ENCODE measurements at places on chromosomes 3 and 15. TPM values are rescaled to one million over a fixed set of nuclear protein-coding genes. Genes with fewer than 3 reads are reported as not detected.

GRCh38 chr15:74497584-74497983 is 36.6 kb upstream of the UBL7 start:
- no peak for DNase-seq

DNA sequence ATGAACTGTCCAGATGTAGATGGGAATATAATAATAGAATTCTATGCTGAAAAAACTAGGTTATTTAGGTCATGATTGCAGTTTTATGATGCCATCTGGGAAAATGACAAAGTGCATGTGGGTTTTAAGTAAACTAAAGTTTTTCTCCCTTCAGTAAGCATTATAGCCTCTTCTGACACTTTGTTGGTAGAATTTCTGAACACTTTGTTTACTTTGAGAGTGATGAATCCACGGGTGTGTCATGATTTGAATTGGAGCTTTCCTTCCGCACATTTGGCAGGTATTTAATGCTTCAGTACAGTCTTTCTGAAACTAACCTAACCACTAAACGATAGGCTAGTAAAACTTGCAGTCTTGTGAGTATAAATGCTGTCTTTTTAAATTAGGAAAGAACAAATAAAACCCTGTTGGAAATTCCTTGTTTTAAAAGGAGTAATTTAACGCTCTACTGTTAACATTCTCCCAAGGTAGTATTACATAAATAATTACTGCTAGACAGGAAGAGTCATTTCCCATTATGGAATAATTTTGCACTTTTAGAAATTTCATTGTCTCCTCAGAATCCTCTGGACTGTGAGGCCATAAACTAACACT is 7.0 kb downstream of the FILIP1L start:
- no peak for DNase-seq

GRCh38 chr15:74432271-74432967 is 1.3 kb downstream of the SEMA7A start:
- no peak for DNase-seq

- DNase-seq = no peak
These were observed 910.1 kb downstream of the MCTP2 start for GRCh38 chr15:95141486-95141885.

GRCh38 chr3:72655131-72655551 is 193.1 kb downstream of the SHQ1 start:
- DNase-seq = no peak

DNA sequence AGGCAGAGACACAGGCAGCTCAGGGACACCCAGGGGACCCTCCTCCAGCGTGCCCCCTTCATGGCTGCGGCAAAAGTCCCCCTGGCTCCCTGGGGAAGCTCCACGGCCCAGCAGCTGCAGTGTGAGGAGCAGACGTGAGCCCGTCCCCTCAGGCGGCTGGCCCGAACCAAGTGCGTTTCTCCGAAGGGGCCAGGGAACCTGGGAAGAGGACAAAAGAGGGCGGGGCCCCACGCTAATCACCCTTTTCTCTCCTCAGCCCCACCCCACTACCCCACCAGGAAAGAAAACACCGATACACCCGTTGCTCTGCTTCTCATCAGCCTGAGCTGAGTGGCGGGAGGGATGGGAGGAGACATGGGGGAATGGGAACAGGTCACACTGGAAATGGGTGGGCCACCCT is at the start of gene MUC4:
TSS of gene MUC4 (minus strand) at position 174 of the 400 bp plus-strand sequence. CDS start at position 62, 112 bp downstream.
- no peak for DNase-seq

C3orf80 gene
- polyA plus RNA-seq = not detected

GRCh38 chr3:8539419-8539818 is 37.8 kb downstream of the LMCD1 start:
- DNase-seq = no peak

- no peak for DNase-seq
These were observed 130.6 kb downstream of the C3orf38 start for GRCh38 chr3:88280326-88280725.

- no peak for DNase-seq
These were observed 18.9 kb downstream of the STT3B start for GRCh38 chr3:31551646-31552045.

- DNase-seq = no peak
These were observed 38.4 kb upstream of the SLC25A36 start for GRCh38 chr3:140903196-140903595.

GRCh38 chr3:148957586-148957985 is 33.8 kb upstream of the GYG1 start:
- DNase-seq = no peak

AP3B2 gene
- polyA plus RNA-seq = 1.8 TPM

ULK4 gene
- 7.8 TPM for polyA plus RNA-seq

- DNase-seq = no peak
These were observed 12.5 kb downstream of the DNAH1 start for GRCh38 chr3:52328536-52329080.

- peak; percentile 63 for DNase-seq
These were observed 3.4 kb downstream of the GXYLT2 start for GRCh38 chr3:72891053-72891855.

STRIT1 gene
- polyA plus RNA-seq = not detected

DNA sequence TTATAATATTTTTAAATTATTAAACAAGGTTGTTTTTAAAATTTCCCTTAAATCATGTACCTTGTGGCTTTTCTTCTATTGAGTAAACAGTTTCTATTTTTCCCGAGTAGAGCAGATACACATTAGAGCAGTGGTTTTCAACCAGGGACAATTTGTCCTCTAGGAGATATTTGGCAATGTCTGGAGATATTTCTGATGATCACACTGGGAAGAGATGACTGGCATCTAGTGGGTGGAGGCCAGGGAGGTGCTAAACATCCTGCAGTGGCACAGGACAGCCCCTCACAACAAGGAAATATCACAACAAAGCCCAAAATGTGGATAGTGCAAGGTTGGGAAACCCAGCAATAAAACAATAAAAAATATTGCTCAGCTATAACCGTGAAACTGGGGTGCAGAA is 113.0 kb upstream of the PTPRG start:
- DNase-seq = no peak

DNA sequence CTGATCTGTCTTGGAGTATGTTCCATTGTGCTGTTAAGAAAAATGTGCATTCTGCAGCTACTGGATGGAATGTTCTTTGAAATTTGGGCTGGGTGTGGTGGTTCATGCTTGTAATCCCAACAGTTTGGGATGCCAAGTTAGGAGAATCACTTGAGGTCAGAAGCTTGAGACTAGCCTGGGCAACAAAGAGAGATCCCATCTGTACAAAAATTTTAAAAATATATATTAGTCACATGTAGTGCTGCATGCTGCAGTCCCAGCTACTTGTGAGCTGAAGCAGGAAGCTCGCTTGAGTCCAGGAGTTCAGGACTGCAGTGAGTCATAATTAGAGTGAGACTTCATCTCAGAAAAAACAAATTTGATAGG is 62.8 kb upstream of the PLSCR4 start:
- no peak for DNase-seq

GRCh38 chr3:161069511-161070251 is 35.5 kb downstream of the B3GALNT1 start:
- DNase-seq = no peak

DNA sequence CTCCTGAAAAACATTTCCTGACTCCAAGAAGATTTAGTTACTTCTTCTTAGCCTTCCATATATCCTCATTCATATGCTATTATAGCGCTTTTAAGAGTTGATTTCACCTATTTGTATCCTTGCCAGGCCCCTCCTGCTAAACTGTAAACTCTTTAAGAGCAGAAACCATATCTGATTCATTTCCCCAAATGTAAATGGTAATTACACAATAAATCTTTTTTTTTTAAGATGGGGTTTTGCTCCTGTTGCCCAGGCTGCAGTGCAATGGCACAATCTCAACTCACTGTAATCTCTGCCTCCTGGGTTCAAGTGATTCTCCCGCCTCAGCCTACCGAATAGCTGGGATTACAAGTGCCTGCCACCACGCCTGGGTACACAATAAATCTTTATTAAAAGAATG is 4.5 kb downstream of the DLEC1 start:
- DNase-seq = no peak

- peak; percentile 72 for DNase-seq
These were observed 146.8 kb upstream of the FRMD4B start for GRCh38 chr3:69532547-69533224.

DNA sequence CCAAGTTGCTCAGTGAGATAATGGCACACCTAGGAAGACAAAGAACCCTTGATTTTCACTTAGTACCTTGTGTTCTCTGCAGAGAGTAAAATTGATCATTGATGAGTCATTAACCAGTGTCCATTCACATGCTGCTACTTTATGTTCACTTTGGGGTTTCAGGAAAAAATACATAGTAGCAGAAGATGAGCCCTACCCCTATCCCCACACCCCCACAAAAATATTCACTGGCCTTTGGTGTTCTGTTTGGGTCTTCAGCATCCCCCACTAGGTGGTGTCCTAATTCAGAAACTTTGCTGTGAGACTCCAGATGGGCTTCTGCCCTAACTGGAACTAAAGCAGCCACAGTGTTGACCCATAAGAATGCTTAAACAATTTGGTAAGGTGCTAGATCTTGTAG is 178.8 kb downstream of the KLHL25 start:
- DNase-seq = peak; percentile 41

- no peak for DNase-seq
These were observed 54.0 kb upstream of the EIF5A2 start for GRCh38 chr3:170962411-170962810.

DNA sequence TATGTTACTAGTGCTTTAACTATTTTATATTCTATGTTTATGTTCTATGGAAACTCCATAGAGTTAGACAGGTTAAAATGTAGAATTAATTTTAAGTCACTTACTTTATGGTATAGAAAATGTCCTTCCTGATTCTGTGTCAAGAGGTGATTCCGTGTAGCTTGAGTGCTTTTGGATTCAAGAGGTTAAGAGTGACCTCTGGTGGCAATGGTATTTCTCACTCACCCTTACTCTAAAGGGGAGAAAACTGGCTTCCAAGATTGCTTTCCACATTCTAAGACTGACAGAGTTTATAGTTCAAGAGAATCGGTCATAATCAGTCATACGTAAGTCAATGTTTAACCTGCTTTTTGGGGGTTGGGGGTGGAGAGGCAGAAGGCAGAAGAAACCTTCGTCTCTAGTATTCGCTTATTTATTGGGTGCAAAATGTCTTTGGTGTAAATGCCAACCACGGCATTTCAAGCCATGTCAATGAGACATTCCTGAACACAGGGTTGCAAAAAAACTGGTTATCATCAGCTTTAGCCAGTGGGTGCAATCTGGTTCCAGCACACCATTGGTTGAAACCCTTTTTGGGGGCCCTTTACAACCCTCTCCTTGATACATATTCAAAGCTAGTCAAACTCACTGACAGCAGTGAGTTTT is 92.0 kb upstream of the VGLL3 start:
- DNase-seq = peak; percentile 30

GRCh38 chr3:56838448-56838847 is 36.7 kb upstream of the ARHGEF3 start:
- DNase-seq = no peak

GRCh38 chr3:78940128-78940527 is 827.7 kb downstream of the ROBO1 start:
- no peak for DNase-seq

KLHL40 gene
- not detected for polyA plus RNA-seq

DNA sequence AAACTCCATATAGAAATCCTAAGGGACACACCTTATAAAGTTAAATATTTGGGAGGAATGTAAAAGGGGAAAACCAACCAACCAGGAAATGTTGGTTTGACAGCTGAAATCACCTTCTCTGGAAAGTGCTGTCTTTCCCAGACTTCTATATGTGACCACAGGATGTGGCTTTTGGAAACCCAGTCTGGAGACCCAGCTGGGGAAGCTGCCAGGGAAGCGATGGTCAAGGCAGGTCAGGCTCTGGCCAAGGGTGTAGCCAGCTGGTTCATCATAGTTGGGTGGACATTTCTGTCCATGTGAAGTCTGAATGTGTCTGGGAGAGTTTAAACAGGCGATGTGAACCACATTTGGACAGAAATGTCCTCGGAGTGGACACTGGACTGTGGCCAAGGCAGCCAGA is 73.9 kb downstream of the ARNT2 start:
- DNase-seq = no peak

IL5RA gene
- not detected for polyA plus RNA-seq

- DNase-seq = no peak
These were observed 140.7 kb downstream of the LIPC start for GRCh38 chr15:58572521-58572920.

DNA sequence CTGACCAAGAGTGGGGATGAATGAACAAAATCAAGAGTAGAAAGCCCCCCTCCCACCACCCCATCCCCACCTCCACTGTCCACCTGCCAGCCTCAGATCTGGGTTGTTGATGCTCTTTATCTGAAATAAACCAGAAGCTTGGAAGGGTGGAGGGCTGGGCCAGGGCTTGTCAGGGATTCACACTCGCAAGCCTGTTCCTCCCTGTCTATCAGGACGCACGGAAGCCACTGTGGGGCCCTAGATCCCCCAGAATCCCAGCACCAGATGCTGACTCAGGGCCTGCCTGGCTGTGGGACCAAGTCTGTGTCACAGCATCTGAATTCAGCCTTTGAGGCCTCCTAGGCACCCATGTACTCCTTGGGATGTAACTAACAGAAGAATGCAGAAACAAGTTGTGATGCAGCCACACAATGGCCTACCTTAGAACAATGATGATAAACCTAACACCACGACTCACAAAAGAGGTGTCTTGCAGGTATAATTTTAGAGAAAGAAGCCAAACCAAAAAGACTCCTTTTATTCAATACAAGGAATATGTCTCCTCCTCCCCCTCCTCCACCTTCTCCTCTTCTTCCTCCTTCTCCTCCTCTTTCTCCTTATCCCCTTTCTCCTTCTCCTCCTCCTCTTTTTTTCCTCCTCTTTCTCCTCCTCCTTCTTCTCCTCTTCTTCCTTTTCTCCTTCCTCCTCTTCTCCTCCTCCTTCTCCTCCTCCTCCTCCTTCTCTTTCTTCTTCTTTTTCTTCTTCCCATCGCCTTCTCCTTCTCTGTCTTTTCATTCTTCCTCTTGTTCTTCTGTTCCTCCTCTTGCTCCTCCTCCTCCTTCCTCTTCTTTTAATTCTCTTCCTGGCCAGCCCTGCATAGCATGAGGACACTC is 234.7 kb downstream of the PLCL2 start:
- no peak for DNase-seq

GOLGA8Q gene
- 0.28 TPM for polyA plus RNA-seq

XXYLT1 gene
- polyA plus RNA-seq = 22.6 TPM

IVD gene
- 54.2 TPM for polyA plus RNA-seq

DNA sequence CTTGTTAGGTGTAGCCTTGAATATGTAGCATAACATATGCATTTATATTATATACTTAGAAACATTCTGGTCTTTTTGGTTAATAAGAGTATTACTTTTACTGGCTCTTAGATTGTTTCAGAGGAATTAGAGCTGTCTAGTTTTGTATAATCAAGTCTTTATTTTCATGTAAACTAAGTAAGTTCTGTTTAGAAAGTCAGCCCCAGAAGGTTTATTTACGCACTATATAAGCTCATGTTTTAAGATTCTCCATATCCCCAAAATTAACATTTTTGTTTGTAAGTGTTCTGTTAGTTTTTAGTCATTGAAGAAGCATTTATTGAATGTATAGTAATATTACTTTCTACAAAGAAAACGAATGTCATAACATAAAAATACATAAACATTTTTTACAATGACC is 158.1 kb downstream of the HCN4 start:
- no peak for DNase-seq

GRCh38 chr15:57038496-57038895 is 120.1 kb downstream of the TCF12 start:
- no peak for DNase-seq

GOLGA8J gene
- not detected for polyA plus RNA-seq

GRCh38 chr3:147130461-147130860 is 275.9 kb downstream of the ZIC4 start:
- DNase-seq = no peak

SOX14 gene
- polyA plus RNA-seq = not detected

Measured in SK-N-SH (cell line).